Activated CD8-positive, alpha-beta memory T cell treated with anti-CD3 and anti-CD28 coated beads for 48 hours (primary cell): ENCODE measurements at places on chromosomes 5 and 9.

DNA sequence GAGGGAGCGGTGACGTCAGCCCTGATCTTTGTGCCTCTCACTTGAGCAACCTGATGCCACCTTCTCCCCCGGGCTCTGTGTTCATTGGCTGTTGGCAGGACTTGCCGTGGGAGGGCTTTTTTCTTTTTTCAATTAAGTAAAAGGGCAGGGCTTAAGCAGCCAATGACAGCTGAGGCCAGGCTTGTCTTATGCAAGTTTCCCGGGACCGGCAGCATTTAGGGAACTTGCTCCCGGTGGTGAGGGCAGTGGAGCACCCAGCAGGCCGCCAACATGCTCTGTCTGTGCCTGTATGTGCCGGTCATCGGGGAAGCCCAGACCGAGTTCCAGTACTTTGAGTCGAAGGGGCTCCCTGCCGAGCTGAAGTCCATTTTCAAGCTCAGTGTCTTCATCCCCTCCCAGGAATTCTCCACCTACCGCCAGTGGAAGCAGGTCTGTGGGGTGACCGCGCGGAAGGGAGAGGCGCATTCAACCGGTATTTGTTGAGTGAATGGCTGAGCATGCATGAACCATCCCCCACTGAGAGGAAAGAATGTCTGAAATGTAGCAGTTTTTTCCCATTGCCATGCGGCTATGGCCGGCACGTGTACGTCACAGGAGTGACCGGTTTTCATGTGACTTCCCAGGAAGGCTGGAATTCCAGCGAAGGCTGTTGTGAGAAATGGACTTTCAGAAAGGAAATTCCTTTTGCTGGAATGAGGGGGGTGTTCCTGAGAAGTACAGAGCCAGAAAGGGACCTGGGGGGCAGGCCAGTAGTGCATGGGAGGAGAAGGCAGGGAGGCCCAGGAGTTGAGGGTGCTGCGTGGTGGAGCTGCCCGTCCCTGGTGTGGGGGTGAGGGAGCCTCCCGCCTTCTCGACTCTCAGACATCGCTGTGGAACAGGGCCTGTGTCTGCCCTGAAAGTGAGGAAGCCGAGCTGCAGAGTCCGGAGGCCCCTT, 29.0 kb downstream of the PTGES2 start:
- DNase-seq: no peak

DNA sequence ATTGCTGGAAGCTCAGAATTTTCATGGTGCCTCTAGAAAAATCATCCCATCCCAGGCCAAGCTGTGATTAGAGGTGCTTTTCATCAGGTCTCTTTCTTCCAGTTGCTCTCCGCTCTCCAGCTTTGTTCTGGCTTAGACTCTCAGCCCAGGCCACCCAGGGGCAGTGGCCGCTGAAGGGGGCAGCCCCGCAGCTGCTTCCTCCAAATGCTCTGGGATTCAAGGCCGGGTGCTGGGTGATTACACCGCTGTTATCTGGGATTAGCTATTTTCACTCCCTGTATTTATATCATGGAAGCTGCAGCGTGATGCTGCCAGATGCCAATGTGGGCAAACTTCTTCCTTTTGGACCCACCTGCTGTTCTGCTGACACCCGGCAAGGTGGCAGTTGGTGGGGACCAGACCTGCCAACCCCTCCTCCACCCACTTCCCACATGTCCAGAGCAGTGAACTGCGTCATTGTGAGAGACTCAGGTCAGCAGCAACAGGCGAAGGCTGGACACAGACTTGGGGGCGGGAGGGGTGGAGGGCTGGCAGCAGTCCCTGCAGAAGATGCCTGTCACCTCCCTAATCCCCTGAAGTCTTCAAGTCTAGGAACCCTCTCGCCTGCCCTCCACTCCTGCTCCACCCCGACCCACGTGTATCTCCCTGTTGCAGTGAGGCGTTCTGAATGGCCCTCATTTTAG, 33.9 kb upstream of the NKX2-5 start:
- DNase-seq: no peak

GRCh38 chr5:134227259-134227658, 1.4 kb upstream of the PPP2CA start:
- DNase-seq: no peak

GRCh38 chr5:67375606-67376005, 179.0 kb upstream of the CD180 start:
- DNase-seq: no peak

GRCh38 chr9:123460091-123460490, 104.1 kb downstream of the CRB2 start:
- DNase-seq: no peak

GRCh38 chr9:2630158-2630557, 8.6 kb downstream of the VLDLR start:
- DNase-seq: no peak

- DNase-seq: no peak
Measured at GRCh38 chr9:105191508-105192121, 52.8 kb upstream of the SLC44A1 start.

DNA sequence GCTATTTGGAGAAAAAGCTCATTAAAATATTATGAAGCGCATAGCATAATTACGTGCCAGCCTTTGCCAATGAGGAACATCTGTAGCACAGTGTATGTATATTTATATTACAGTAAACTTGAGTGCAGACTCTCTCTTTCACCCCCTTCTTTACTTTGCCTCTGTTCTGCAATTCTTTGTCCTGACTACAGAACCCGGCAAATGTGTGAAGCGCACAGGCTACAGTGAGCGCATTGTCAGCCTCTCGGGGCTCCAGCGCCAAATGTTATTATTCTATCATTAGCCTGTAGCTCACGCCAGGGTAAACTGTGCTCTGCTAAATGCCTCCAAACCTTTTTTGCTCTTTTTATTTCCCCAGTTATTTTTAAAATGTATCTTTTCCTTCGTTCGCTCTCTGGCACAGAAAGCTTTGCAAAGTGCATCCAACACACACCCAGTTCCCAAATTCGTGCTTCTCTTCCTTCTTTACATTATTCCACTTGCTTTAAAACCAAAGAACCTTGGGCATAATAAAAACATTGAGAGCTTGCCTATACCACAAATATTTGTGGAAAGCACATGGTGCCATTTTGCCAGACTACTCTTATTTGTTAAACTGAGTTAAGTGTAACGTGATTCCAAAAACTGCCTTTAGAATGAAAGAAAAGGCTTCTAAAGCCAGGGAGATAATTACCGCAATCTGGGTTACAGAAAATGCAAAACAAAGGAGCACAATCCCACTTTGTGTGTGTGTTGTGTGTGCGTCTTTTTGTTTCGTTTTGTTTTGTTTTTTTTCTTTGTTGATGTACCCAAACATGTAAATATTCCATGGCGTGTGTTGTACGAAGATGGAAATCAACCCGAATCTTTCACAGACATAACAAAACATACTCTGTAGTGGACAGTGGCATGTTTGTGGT, 164.1 kb upstream of the MPDZ start:
- no peak for DNase-seq

- DNase-seq: no peak
Measured at GRCh38 chr9:112648624-112649023, 69.3 kb downstream of the INIP start.

GRCh38 chr9:81984928-81985327, 3.6 kb upstream of the SPATA31D1 start:
- DNase-seq: no peak

- DNase-seq: no peak
Measured at GRCh38 chr5:60084226-60084625, 190.7 kb upstream of the PDE4D start.

GRCh38 chr5:139745132-139745799, 50.3 kb upstream of the PSD2 start:
- DNase-seq: no peak

DNA sequence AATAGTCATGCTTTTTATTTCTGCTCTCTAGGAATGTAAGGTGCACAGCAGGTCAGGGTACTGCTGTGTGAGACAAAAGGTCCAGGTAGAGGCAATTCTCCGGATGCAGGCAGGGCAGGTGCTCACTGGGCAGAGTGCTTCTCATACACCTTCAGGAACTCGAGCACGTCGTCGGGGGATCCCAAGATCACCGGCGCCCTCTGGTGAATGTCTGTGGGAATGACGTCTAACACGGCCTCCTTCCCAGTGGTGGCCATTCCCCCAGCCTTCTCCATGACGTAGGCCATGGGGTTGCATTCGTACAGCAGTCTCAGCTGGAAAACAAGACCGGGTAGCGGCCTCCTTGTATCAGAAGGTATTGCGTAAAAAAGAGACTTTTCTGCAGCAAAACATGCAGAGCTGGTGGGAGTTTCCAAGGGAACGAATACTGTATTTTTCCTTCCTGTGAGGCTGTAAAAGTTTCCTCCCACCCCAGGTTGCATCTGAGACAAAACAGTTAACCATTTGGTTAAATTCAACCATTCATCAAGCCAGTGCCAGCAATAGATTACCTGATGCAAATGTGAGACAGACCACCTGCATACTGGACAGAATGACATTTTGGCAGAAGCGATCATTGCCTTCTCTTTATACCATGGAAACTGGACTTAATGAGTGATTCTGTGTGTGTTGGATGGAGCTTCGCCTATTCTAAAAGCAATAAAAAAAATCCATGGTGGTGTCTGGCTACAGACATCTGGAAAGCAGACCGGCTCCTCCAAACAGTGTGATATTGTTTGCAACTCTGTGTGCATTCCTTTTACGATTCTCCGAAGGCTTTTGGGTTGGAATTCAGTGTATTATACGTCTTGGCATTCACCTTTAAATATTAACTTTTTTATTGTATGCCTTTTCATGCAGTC, 9.9 kb upstream of the FBP2 start:
- DNase-seq: peak; percentile 50

- no peak for DNase-seq
Measured at GRCh38 chr5:102771435-102771834, 16.3 kb downstream of the PAM start.

GRCh38 chr5:86127696-86128095, 490.0 kb upstream of the COX7C start:
- no peak for DNase-seq

- DNase-seq: no peak
Measured at GRCh38 chr9:80062567-80062966, 490.8 kb downstream of the TLE4 start.

- no peak for DNase-seq
Measured at GRCh38 chr9:8262625-8263622, 463.3 kb upstream of the DMAC1 start.

DNA sequence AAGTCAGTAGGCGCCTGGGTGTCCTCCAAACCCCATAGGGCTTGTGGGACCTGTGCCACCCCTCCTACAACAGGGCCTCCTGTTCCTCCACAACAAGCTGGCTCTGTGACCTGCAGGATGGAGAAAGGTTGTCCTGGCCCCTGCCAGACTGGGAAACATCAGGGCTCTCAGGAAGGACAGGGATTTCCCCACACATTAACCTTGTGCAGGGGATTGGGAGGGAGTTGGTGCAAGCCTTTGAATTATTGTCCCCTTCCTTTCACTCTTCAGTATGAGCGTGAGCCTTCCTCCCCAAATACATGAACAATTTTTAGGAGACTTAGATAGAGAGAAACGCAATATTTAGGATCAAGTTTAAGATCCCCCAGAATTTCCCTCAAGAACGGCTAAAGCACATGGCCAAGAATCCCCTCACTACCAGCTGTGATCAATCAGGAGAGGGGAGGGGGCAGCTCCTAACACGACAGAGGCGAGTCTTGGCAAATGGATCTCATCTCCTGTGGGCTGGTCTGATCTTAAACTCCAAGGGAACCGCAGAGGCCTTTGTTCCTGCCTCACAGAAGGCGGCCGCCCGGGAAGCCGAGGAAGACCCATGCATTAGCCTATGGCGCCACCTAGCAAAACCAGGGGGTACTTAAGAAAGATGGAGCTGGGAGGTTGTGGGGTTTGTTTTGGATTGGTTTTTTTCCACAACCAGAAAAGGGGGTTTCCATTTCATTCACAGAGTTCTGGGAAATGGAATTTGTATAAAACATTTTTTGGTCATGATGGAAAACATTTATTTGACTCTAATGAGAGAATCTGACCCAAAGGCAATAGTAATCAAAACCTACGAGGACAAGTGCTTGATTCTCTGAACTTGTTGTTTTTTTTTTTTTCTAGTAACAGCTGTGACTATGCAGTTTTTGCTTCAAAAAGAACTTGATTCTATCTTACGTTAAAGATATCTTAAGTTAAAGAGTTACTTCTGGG, 36.1 kb upstream of the OSMR start:
- DNase-seq: peak; percentile 18

- DNase-seq: no peak
Measured at GRCh38 chr5:53712327-53712726, 151.9 kb downstream of the NDUFS4 start.

- no peak for DNase-seq
Measured at GRCh38 chr5:154368041-154368800, 77.6 kb upstream of the SAP30L start.
